SJCRH30 (cell line): ENCODE measurements at places on chromosomes 3 and 15.

DNA sequence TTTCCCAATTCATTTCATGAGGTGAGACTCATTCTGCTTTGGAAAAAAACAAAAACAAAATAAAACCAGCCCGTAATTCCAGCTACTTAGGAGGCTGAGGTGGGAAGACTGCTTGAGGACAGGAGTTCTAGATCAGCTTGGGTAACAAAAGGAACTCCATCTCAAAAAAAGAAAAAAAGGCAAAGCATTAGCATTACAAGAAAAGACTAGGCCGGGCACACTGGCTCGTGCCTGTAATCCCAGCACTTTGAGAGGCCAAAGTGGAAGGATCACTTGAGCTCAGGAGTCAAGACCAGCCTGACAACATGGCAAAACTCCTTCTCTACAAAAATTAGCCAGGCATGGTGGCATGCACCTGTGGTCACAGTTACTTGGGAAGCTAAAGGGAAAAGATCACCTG, 33.9 kb downstream of the TRPM7 start:
- no peak for DNase-seq

GRCh38 chr3:63089007-63089750, 188.9 kb upstream of the SYNPR start:
- DNase-seq: no peak

DNA sequence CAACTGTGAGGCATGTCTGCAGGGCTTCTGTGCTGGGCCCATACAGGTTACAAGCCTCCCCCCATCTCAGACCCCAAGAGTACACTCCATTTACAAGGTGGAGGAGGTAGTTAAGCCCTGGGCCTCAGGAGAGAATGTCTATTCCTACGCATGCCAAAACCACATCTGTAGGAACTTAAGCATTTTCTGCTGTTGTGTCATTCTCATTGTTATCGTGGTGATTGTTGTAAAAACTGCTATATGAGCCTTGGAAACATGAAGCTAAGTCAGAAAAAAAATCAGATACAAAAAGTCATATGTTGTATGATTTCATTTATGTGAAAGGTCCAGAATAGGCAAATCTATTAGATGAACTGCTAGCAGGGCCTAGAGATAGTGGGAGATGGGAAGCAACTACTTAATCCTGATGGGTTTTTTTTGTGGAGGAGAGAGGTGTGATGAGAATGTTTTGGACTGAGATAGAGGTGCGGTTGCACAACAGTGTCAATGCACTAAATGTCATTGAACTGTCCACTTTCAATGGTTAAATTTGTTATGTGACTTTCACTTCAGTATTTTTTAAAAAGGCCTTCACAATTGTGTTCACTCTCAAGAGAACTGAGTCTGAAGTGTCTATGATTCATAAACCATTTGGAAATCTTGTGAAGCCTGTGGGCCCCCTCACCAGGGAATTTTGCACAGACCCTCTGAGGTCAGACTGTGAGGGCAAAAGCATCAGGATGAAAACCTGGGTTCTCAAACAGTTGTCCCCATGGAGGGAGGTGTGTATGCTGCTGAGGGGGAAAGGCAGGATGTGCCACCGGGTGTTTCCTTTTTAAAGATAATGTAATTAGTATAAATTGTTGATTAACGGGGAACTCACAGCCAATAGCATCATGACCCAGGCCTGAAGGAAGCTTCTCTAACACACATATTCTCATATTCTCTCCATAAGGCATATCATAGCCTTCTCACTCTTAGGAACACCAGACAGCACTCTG, 3.2 kb downstream of the RTP3 start:
- no peak for DNase-seq

DNA sequence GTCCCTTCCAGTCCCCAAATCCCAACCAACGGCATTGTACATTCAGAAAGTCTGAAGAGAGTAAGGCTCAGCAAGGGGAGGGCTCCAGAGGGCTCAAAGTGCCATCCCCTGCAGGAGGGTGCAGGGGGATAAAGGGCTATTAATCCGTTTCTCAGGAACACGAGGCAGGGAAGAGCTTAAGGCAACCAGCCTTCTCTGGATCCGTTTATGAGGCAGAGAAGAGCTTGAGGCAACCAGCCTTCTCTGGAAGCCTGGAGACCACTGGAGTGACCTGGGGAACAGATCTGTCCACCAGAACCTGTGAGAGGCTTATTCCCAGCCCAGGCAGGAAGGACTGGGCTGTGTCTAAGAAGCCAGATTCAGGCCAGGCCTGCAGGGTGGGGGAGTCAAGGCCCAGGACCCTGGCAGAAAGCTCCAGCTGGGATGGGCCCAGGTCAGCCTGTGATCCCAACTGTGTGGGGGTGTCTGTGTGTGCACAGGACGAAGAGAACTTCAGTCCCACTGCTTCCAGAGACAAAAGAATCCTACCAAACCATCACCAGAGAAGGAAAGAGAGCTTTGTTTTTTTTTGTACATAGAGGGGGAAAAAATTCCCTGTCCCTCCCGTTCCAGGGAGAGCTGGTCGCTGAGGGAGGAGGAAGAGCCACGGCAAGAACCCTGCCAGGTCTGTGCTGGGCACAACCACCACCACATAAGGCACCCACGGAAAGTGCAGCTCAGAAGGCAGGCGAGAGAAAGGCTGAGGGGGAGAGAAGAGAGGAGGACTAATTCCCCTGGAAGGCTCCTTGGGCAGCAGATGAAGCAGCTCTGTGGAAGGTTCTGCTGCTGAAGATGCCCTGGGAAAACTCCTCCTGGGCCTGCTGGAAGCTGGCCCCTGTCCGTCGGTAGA, 1.6 kb upstream of the ULK3 start:
- DNase-seq: no peak

DNA sequence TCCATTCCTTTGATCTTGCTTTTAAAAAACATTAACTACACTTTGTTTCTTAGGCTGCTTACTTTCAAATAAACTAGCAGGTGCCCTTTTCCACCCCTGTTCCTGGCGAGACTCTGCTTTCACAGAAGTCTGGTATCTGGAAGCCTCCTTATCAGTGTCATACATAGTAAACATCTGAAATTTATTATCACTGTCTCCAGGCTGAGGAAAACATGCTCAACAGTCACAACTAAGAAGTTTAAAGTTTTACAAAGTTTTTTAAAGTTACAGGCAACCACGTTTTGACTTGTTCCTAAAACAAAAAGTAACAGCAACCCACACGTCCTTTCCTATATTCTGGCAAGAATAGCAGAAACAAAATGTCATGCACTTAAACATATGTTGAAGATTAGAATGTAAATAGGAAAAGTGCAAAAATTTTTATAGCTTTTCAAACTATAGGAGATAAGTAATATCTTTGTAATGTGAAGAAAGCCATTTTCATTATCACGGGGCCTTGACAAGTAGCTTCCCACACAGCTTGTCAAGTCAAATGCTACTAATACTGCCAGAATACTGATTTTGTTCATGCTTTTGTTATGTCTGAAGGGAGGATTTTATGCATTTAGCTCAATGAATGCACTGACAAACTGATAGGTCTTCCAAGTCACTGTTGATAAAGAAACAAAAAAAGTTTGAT, 275.2 kb upstream of the KCNMB2 start:
- DNase-seq: no peak

DNA sequence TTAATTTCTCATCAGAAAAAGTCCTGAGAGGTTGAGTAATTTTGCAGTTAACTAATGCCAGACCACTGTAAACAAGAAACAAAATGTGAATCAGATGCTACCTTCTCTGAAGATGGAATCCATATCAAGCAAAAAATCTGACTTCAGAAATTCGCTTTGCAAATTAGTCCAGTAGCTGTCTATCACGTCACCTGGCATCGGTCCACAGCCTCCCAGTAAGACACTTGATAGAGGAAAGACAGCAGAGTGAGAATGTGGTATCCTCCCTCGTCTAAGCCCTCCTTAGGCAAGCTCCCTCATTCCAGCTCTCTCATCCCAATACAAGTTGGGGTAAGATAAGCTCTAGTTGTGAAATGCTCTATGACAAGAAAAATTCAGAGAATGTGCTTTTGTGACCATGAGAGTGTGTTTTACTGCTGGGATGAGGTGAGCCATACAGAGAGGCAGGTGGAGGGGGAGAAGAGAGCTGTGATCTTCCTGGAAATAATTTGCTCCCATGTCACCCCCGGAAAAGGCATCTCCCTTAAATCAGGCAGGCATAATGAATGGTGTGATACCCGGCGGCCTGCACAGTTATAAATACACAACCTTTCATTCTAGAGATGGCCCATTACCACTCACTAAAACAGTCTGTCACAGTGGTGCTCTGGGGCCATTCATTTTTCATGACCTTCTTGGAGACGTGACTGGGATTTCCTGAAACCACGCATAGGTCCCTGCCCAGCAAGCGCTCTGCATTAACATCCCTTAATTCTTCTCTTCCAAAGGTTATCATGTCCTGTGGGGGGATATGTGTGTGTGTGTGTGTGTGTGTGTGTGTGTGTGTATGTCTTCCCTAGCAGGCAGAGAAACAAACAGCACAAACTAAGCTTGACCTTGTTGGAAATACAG, 602.0 kb upstream of the KCNMB2 start:
- peak; percentile 4 for DNase-seq

GRCh38 chr15:70504299-70504951, 258.9 kb downstream of the UACA start:
- DNase-seq: peak; percentile 89
